ENCODE measurements at places on chromosomes 6 and 20. TPM values are rescaled to one million over a fixed set of nuclear protein-coding genes. Genes with fewer than 3 reads are reported as not detected.

The TREML2 gene
- not detected for total RNA-seq

The PDYN gene
- not detected for total RNA-seq

GRCh38 chr6:48733581-48733980 is 622.6 kb upstream of the PTCHD4 start:
- DNase-seq: peak; percentile 38

- no peak for DNase-seq
These were observed 315.1 kb downstream of the HDGFL1 start for GRCh38 chr6:22884456-22884855.

GRCh38 chr6:121573481-121573880 is 138.0 kb downstream of the GJA1 start:
- peak; percentile 9 for DNase-seq
